ENCODE measurements at places on chromosomes 3 and 15. TPM values are rescaled to one million over a fixed set of nuclear protein-coding genes. Genes with fewer than 3 reads are reported as not detected.

The CATSPER2 gene
- 11.4 TPM for total RNA-seq

The CCR9 gene
- total RNA-seq, result 4.5 TPM

The CASR gene
- total RNA-seq, result 0.03 TPM

The RETNLB gene
- not detected for total RNA-seq

The EPHA3 gene
- total RNA-seq, result not detected
